ENCODE measurements at places on chromosomes 7 and 10. TPM values are rescaled to one million over a fixed set of nuclear protein-coding genes. Genes with fewer than 3 reads are reported as not detected.

Gene INMT
- 0.94 TPM for polyA plus RNA-seq

Gene RTKN2
- 5.1 TPM for polyA plus RNA-seq

Gene TMED4
- polyA plus RNA-seq = 91.9 TPM

Gene PIP
- polyA plus RNA-seq = not detected

Gene EBLN1
- polyA plus RNA-seq = not detected

Gene OSBPL3
- polyA plus RNA-seq = 2.2 TPM

Measured in H1 (cell line).